Upper lobe of left lung (tissue), 6 donors: ENCODE measurements at places on chromosomes 6 and 20. TPM values are rescaled to one million over a fixed set of nuclear protein-coding genes. Genes with fewer than 3 reads are reported as not detected.

C20orf173 gene
- not detected for total RNA-seq

NMBR gene
- total RNA-seq = not detected

- H3K27me3 ChIP-seq = no peaks in the 10 kb centered on the region
- H3K27ac ChIP-seq = no peak overlapping the region
- no peaks in the 10 kb centered on the region for H3K36me3 ChIP-seq
- no peaks in the 10 kb centered on the region for H3K4me1 ChIP-seq
- no peak overlapping the region for H3K4me3 ChIP-seq
- DNase-seq = no peak
These were observed 183.3 kb downstream of the NKAIN2 start for GRCh38 chr6:123986938-123987337.

ZNF391 gene
- 1.1 TPM for total RNA-seq

- H3K36me3 ChIP-seq = no peaks in the 10 kb centered on the region
- peak; percentile 71 for DNase-seq
- peaks cover 52% of the 10 kb centered on the region for H3K4me1 ChIP-seq
- H3K4me3 ChIP-seq = peak overlapping the region; percentile 71
- peak overlapping the region; percentile 95 for H3K27ac ChIP-seq
- H3K27me3 ChIP-seq = no peaks in the 10 kb centered on the region
These were observed 670 bp downstream of the NCOA5 start for GRCh38 chr20:46089167-46089416.

GRM1 gene
- total RNA-seq = not detected

HELZ2 gene
- 50.3 TPM for total RNA-seq

ACSS2 gene
- 152 TPM for total RNA-seq
